Stimulated activated CD4-positive, alpha-beta T cell treated with anti-CD3 and anti-CD28 coated beads, Interleukin-12 subunit alpha, Interleukin-12 subunit beta, amount 100 ng/mL, for 24 hours (primary cell): ENCODE measurements at places on chromosomes 16 and 17.

DNA sequence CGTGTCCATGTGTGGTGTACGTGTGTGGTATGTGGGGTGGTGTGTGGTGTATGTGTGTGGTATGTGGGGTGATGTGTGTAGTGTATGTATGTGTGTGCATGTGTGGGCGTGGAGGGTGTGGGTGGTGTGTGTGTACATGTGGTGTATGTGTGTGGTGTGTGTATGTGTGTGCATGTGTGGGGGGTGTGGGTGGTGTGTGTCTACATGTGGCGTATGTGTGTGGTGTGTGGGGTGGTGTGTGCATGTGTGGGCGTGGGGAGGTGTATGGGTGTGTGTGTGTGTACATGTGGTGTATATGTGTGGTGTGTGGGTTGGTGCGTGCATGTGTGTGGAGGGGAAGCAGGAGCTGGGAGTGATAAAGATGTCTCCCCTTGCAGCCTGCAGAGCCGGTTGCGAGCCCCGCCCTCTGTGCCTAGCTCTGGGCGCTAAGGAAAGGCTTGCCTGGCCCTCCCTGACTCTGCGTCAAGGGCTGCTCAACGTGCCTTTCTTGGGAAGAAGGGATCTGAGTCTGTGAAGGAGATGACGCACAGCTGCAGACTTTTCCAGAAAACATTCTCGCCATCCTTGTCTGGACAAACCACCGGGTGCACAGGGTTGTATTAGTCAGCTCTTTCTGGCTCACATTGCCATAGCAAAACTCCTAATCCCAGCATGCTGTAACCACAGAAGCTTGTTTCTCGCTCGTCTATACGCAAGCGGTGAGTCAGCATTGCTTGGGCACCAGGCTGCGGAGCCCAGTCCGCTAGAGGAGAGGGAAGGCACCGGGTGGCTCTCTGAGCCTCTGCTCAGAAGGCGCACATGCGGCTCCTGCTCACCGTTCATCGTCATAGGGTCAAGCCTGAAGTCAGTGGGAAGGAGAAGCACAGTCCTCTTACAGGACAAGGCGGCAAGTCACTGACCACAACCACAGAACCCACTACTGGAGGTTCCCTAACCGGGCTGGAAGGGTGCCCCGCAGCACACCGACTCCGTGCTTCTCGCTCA, 2.0 kb upstream of the CD300H start:
- peak; percentile 15 for DNase-seq

DNA sequence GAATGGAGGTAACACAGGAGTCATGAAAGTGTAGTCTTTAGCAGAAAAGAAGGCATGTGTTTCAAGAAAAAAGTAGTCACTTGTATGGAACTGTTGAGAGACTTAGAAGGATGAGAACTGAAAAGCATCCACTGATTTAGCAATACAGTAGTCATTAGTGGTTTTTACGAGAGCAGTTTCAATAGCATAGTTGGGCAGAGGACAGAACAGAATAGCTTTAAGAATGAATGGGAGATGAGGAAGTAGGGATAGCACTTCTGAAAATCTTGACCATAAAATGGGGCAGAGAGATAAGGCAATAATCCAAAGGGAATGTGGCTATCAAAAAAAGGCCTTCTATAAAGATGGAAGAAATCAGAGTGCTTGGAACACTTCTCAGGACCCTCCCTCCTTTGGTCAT, 64.8 kb upstream of the C17orf78 start:
- no peak for DNase-seq

GRCh38 chr16:79912592-79913310, 312.2 kb upstream of the MAF start:
- no peak for DNase-seq

DNA sequence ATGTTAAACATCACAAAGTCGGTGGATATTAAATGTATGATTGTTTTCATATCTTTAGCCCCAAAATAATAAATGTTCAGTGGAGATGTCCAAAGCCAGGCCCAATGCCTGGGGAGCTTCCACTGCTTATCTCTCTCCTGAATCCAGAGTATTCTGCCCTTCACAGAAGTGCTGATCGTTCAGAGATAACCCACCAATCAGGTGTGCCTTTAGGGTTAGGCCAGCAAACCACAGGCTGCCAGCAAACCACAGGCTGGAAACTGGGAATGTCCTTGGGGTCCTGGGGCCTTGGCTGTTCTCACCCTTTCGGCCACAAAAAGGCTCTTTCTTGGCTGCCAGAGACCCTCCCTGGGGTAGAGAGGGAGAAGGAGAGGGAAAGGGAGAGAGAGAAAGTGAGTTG, 33.9 kb downstream of the NXN start:
- no peak for DNase-seq

GRCh38 chr16:50444526-50444925, 75.7 kb upstream of the BRD7 start:
- no peak for DNase-seq

GRCh38 chr17:29881256-29881655, 48.8 kb downstream of the SSH2 start:
- no peak for DNase-seq

- no peak for DNase-seq
Measured at GRCh38 chr16:10100829-10101228, 81.4 kb downstream of the GRIN2A start.

- DNase-seq: no peak
Measured at GRCh38 chr16:66489385-66489784, 60.5 kb downstream of the TK2 start.

GRCh38 chr17:12896180-12896785, 107.0 kb downstream of the ARHGAP44 start:
- no peak for DNase-seq
